ENCODE measurements at places on chromosomes 4 and X.

DNA sequence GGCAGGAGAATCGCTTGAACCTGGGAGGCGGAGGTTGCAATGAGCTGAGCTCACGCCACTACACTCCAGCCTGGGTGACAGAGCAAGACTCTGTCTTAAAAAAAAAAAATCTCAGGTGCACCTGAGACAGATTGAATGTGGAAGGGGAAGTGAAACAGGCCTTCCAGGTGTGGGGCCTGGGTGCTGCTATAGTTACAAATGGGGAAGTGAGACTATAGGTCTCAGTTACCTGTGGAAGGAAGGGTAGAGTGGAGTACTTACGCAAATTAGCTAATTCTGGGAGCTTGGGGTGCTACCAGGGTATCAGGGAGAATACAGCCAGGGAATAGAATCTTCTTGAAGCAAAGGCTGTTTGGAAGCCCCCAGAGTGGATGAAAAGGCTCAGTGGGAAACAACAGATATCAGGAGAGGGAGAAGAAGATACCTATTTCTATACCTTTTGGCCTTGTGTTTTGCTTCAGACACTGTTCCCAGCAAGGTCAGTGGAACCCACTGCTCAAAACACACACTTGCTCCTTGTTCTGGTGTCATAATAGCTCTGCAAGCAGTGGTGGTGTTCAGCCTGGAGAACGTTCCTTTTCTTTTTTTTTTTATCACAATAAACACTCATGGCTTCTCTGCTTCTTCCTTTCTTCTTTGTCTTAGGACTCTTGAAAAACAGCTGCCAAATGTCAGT, 7.0 kb downstream of the CD38 start:
- no peak for DNase-seq

- DNase-seq = no peak
Observed at GRCh38 chr4:77921701-77922100, 59.1 kb downstream of the MRPL1 start.

DNA sequence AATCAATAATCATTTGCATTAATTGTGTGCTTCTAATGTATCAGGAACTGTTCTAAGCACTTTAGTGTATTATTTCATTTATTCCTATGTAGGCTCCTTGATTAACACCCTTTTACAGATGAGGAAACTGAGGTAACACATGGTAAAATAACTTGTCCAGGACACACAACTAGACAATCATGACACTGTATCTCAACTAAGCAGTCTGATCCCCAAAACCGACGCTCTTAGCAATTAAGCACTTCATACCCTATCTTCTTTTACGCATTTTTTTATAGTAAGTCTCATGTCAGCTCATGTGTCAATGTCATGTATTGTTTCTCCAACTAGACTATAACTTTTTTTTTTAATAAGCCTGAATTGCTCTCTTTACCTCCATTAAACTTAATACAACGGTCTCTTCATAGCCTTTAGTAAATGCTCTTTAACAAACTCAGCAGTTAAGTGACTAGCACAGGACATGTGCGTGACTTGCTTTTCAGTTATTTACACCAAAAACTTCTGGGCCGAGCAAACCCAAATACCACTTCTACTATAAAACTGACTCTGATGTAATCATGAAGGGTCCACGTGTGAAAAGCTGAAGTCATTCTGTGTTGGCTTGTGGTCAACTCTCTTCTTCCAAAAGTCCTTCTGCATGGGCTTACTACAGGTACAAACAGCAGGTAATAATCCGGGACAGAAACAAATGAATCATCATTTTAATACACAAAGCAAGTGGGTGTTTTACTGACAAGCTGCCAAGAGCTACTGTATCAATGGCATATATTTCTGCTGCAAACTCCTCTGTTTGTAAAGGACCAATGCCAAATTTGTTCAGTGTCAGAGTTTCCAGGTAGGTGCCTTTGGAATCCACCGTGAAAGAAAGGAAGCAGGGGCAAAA, 7.9 kb upstream of the AMBN start:
- DNase-seq = no peak

- peak; percentile 12 for DNase-seq
Observed at GRCh38 chrX:135740681-135741149, 27.3 kb downstream of the CT45A1 start.

DNA sequence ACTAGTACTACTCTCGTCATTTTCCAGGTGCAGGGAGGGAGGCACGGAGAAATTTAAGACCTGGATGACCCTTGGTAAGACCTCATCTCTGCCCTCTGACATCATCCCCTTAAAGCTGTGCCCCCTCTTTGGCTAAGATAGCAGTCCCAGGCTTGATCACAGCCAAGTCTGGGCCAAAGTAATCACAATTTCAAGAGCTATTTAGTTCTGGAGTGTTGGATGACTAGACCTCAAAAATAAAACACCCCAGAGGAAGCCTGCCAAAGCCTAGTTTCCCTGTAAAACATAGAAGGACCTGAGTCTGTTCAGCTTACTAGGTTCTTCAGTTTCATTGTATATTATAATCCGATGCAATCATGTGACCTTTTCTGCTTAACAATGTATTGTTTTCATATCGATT, 144.6 kb upstream of the ARHGEF9 start:
- no peak for DNase-seq

GRCh38 chr4:10144479-10144878, 27.9 kb upstream of the WDR1 start:
- DNase-seq = no peak

- no peak for DNase-seq
Observed at GRCh38 chrX:23964191-23964590, 56.4 kb downstream of the CXorf58 start.

DNA sequence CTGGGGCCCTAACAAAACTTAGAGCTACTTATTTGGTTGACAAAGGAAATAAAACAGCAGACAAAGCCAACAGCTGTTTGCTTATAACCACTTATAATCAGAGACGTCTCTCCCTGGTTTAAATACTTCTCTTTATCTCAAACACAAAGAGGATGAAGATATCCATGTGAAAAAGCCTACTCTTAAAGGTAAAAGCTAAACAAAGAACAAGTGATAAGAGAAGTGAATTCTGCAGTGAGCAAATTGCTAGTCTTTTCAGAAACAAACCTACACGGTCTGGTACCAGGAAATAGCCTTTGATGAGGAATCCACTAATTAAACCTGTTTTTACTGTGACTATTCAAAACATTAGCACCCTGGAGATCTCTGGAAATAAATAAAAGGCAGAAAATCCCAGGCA, 46.7 kb downstream of the GRIA3 start:
- no peak for DNase-seq

DNA sequence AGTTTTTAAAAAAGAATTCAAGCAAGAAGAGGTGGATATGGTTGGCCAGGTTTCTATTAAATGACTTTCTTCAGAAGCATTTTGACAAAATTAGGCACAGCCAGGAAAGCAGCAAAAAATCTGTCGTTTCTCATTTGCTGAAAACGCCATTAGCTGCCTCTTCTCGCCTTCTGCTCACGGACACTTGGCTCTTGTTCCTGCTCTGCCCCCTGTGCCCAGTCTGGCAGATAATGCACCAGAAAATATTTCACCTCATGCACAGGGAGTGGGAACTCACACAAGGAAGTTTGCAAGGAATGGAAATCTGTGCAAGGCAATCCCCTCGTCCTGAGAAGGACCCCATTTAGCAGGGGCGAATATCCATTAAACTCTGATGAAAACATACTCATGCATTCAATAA, 260.0 kb downstream of the PACRGL start:
- DNase-seq = no peak

DNA sequence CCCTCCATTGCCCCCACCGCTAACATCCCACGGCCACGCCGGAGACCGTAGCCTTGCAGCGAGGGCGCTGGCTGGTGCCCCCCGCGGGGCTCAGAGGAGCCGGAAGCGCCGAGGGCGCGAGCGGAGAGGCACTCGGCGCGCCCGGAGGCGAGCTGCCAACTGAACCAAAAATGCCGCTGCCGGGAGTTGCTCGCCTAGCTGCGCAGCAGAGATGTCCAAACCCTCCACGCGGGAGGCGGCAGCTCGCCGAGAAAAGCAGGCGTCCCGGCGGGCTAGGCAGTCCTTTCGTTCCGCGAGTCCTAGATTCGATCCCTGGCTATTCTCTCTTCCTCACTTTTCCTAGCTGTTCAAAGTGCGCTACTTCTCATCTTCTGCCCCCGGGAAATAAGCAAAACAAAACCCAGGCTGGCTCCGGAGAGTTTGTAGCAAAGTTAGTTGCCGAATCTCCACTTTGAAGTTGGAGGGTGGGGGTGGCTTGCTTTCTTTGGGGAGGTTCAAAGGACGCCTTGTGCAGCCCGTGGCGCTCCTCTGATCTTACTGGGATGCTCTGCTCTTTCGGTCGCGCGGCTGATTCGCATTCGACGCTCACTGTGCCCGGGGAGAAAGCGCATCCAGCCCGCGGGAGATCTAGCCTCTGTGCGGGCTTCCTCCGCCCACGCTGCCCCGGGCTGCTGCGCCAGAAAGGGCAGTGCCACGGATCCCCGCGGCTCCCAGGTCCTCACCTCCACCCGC, 723 bp downstream of the NKX6-1 start:
- no peak for DNase-seq

DNA sequence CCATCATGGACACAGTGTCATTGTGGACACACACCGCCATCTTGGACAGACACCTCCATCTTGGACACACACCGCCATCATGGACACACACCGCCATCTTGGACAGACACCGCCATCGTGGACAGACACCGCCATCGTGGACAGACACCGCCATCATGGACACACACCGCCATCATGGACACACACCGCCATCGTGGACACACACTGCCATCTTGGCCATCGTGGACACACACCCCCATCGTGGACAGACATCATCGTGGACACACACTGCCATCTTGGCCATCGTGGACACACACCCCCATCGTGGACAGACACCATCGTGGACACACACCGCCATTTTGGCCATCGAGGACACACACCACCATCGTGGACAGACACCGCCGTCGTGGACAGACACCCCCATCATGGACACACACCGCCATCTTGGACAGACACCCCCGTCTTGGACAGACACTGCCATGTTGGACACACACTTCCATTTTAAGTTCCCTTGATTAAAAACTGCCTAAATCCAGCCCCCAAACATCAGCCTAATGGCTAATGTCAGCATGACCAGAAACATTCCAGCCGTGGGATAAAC, 9.1 kb downstream of the ASMTL start:
- no peak for DNase-seq

DNA sequence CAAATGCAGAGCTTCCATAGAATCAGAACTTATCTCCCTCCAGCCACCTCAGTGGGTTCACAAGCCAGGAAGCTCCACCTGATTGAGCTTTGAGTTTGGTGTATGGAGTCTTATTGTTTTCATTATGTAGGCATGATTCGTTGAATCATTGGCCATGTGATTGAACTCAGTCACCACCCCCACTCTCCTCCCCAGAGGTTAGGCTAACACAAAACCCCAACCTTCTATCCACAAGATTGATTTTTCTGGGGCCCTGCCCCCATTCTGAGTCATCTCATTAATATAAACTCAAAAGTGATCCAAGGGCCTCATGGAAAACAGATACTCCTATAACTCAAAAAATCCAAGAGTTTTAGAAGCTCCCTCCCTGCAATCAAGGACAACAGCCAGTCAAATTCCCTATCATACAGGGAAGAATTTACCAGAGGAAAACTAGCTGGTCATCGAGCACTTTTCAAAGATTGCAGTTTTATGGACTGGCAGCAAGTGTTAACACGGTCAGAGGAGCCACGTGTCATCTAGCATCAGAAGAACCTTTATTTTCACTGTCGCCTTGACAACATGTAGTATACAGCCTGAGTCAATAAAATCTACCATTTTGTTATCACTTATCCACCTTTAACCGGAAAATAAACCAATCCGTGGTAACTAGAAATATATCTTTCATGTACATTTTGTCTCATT, 35.9 kb upstream of the GUCY1B1 start:
- no peak for DNase-seq

- DNase-seq = no peak
Observed at GRCh38 chr4:168794881-168795280, 215.2 kb downstream of the CBR4 start.

- DNase-seq = no peak
Observed at GRCh38 chr4:58807843-58808615, 1697.8 kb upstream of the IGFBP7 start.

DNA sequence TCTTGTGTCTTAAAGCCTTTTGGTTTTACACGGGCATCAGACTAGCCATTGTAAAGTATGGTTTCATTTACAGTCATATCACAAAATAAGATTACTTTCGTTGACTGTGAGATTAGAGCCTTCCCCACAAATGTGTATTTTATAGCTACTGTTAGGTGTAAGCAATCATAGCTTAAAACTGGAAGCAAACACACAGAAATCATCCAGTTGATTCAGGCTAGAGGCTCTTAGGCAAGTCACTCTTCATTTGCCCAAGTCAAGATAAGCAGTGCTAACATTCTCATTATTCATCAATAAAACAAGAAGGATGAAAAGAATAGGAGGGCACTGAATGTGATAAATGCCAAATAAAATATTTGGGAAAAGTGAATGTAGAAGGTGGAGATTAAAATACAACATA, 448.7 kb upstream of the FAM241A start:
- DNase-seq = no peak

DNA sequence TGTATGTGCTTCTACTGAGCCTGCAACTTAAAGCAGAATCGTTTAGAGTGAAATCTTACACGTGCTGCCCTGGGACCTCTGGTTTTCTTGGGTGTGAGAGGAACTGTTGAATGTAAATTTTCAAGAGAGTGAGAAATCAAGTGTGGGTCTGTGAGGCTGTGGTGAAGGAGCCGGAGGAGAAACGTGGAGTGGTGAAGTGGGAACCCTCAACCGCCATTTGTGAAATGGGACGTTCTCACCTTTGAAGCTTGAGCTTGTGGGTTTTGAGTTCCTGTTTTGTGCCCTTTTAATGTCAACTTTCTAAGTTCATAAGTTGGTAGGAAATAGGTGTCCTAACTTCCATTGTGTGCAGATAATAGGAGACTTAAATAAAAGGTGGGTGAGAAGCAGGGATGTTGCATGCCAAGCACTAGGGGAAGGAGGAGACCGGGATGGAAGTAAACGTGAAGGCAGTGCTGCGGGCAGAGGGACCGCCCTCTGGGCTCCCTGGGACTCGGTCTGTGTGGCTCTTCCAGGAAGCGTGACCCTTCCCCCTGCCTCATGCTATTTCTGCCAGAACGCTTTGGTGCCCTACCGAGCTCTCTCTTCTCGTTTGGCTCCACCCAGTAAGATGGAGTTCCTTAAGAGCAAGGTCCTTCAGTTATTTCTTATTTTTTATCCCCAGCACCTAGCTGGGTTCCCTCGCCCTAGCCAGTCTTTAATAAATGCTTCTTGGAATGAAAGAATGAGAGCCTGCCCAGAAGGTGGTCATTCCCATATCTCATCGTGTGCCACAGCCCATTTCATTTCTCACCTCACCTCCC, 56.0 kb downstream of the TMEM131L start:
- peak; percentile 46 for DNase-seq

Data from activated gamma-delta T cell treated with Interleukin-2 at 50 U/mL for 16 hours (primary cell).